Caki2 (cell line): ENCODE measurements at places on chromosomes 12 and 14. TPM values are rescaled to one million over a fixed set of nuclear protein-coding genes. Genes with fewer than 3 reads are reported as not detected.
A peak's percentile ranks its signal among the peaks of the same experiment; 100 is the strongest.

- DNase-seq, result peak; percentile 77
Observed at GRCh38 chr12:51531978-51532497, 59.0 kb upstream of the SCN8A start.

DNA sequence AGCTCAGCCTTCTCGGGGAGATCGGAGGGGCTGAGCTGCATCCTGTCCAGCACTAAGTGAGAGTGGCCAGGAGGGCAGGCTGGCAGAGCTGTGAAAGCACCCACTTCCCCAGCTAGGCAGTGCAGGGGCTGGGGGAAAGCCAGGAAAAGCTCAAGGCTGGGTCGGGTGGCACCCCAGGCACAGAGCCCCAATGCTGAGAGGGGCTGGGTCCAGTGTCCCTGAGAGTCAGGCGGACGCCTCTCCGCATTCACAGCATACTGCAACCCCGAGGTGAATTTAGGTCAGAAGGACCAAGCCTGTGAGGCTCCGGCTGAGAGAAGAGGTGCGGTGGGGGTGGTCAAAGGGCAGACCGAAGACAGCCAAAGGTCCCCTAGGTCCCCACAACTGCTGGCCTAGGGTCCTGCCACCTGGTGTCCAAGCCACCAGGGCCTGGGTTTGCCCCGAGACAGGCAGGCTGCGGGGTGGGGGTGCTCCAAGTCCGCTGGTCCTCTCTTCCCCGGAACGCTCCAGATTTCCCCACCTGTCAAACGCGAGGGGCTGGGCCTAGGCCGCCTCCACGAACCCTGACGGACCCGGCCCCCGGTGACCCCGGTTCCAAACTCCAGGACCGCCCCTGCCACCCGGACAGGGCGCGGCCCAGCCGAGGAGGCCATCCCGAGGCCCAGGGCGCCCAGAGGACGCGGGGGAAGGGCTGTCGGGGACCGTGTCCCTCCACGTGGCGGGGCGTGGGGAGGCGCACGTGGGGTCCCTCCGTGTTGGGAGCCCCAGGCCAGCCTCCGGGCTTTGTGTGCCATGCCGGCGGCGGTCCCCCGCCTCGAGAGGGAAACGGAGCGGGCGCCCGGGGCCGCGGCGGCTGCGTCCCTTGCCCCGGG lies 527 bp downstream of the CAMKK2 start:
- peak; percentile 29 for DNase-seq

- no peak for DNase-seq
Observed at GRCh38 chr12:7884689-7885088, 12.0 kb upstream of the SLC2A14 start.

Gene BICDL1
- total RNA-seq, result 15.9 and 21.3 TPM in 2 replicates

DNA sequence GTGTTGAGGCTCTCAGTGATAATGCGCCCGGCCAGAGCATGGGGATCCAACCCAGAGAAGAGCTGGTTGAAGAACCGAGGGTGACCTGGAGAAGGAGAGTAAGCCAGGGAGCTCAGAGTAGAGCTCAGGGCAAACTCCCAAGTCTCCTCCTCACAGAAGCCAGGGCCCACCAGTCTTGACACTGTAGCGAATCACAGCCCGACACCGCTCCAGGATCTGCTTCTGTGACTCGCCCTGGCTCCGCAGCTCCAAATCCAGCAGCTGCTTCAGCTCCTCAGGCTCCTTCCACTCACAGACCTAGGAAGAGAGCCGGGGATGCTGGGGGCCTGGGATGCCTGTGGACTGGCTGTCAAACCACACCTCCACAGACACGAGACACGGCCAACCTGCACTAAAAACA lies 8.2 kb upstream of the ZNF740 start:
- no peak for DNase-seq

Gene ADAM21
- total RNA-seq, result not detected in 2 replicates

DNA sequence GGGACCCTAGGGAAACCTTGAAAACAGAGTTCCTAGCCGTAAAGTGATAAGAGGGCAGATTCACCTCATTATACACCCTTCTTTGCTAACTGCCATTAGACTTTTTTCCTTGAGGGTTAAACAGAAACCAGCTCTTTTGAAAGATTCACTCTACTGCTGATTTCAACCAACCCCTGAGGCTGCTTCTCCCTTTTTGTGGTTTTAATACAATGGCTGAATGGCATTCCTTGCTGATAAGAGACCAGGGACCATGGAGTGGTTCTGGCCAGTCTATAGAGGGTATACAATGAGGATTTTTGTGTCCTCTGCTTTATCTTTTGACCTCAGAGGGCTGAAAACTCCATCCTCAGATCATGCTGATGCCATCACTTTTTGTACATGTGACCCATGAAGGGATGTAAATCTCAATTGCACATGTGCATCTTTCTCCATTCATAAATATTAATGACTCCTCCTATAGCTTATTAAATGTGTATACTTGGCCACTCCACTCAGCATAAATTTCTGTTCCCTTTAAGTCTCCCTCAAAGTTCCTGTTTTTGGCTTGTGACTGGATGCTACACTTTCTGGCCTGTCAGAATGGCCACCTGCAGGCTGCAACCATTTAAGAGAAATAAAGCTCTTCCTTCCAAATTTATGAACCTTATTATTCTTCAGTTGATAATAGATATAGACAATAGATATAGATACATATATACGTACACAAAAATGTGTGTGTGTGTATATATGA lies 233.8 kb upstream of the SEL1L start:
- DNase-seq, result no peak
